ENCODE measurements at places on chromosomes 11 and 22. TPM values are rescaled to one million over a fixed set of nuclear protein-coding genes. Genes with fewer than 3 reads are reported as not detected.

TRIM29 gene
- total RNA-seq: 11.2 TPM

MS4A4A gene
- total RNA-seq: 5.3 TPM

ZDHHC8 gene
- total RNA-seq: 9.6 TPM

RNF169 gene
- total RNA-seq: 18.8 TPM

OR5A1 gene
- not detected for total RNA-seq

ARHGEF17 gene
- total RNA-seq: 35.6 TPM
